Esophagus muscularis mucosa (tissue), 4 donors: ENCODE measurements at places on chromosomes 2 and 18. TPM values are rescaled to one million over a fixed set of nuclear protein-coding genes. Genes with fewer than 3 reads are reported as not detected.

- no peak for DNase-seq
Measured at GRCh38 chr2:214651451-214651850, 158.0 kb downstream of the BARD1 start.

DNA sequence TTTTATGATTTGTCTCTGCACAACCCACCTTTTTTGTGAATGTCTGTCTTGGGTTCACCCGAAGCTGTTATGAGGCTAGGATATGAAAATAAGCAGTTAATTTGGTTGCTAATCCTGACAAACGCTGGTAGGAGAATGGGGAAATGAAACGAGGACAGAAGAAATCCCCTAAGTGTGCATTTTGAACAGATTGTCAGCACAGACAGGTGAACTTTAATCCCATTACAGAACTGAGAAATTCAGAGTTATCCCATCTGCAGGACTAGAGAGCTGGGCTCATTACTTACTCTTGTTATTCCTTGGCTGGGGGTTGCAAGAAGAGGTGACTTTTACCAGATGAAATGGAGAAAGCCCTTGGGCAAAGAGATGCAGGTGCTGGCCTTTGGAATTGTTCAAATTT is 123.3 kb upstream of the NYAP2 start:
- no peak for DNase-seq

- no peak for DNase-seq
Measured at GRCh38 chr2:239114119-239114581, 266.3 kb downstream of the TWIST2 start.

GRCh38 chr2:62303788-62304187 is 107.9 kb downstream of the B3GNT2 start:
- no peak for DNase-seq

DNA sequence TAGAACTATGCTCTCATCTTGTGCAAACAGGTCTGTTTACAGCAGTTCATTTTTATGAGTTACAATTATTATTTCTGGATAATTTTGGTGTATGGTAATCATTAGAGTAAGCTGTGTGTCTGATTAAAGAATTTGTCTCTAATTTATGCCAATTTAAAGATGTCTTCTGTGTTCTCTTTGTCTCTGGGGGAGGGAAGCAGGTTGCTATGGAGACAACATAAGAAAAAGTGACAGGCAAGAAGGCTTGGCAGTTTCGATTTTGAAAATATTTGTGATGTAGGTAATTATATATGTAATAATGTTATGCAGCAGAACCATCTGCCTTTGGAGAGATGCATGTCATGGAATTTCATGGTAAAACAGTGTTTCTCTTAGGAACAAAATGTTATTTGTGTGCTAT is 78.2 kb downstream of the SH3RF3 start:
- DNase-seq: no peak

DNA sequence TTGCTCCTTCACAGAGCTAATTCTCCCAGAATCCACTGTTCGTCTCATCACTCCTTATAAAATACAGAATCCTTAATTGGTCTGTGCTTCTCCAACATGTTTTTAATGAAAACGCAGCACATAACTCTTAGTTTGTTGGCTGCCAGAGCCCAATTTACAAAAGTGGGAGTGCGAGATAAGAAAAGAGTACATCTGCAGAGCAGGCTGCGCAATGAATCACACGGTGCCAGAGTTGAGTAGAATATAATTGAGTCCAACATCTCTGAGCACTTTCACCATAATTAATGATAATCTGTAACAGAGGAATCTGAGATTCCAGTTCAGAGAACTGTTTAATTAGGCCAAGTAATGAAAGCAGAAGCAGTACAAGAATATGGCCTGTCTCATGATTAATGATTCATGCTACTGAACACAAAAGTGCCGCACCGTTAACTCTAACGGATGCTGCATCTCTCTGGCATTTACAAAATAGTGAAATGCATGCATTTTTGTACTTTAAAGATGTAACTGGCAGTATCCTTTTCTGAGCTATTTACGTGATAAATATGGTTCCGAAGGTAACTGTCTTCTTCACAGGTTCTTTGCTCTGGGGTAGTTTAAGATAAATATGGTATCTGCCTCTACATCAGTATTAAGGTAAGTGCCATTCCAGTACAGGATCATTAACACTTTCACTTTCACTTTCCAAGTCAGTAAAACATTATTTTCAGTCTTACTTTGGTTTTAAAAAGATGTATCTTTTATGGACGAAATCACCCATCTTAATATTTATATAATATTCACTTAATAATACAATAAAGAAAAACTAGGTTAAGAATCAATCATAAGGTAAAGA is 785.6 kb downstream of the NR4A2 start:
- DNase-seq: no peak

DNA sequence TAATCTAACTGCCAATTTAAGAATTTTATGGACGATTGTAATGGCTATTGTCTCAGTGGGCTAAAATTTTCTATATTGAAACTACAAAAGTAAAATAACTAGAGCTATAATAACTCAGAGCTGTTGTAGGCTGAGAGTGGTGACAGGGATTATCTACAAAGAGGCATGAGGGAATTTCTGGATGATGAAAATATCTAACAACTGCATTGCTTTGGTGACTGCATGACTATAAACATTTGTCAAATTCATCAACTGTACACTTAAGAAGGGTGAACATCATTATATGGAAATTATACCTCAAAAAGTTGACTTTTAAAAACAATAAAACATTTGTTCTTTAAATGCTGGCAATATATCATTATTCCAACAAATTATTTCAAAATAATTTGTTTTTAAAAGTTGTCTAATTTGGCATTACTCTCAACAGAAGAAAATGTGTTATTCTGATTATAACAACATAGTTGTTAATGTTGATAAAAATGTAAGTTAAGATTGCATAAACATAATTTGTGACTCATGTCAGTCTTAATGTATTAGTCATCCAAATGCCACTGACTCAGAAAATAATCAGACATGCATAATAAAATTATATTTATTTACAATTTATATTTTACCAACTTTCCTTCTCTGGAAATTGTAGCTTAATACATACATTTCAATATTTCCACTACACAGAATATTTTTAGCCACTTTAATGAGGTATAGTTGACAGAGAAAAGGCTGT is 865.1 kb upstream of the VRK2 start:
- no peak for DNase-seq

- no peak for DNase-seq
Measured at GRCh38 chr2:71880846-71881610, 266.6 kb downstream of the CYP26B1 start.

DNA sequence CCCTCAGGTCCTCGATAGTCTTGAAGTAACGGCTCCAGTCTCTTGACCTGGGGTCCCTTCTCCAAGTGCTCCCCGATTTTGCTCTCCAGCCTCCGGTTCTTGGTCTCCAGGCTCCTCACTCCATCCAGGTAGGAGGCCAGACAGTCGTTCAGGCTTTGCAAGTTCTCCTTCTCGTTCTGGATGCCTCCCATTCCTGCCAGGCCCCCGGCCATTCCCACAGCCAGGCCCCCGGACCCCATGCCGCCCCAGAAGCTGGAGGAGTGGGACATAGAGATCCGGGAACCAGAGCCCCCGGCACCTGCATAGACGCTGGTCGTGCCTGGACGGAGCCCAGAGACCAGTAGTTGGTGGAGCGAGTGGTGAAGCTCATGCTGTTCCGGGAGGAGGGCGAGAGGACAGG is 29.0 kb upstream of the RAB31 start:
- DNase-seq: no peak

DNA sequence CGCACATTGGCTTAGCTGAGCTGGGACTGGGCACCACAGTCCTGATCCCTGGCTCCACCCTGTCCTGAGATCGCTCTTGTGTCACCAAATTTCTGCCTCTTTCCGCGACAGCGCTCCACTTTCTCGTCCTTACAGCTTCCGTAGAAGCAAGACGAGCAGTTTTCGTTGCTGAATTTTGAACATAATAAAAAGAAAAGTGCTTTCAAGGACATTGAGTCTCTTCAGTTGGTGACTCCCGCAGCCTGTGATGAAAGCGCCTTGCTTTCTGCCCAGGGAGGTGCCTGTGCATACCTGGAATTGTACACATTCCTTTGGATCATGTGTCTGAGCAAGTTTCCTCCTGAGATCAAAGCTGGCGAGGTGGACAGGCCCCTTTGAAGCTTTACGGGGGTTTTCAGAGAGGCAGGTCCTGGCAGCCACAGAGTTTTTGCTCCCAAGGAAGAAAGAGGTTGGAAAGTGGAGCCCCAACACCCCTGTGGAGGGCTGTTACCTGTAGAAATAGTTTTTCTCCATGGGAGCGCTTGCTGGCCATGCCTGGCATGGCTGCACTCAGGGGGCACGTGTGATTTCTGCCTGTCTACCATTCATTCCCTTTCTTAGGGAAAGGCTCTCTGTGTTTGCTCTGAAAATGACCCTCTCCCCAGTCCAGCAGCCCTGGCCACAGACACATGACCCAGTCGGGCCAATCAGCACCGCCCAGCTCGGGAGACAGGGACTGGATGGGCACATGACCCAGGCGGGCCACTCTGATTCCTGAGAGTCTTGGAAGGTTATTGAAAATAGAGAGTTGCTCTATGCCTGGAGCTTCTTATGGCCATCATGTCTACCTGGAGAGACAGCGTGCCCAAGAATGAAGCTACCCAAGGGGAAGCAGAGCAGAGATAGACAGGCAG is 115.6 kb upstream of the OTOS start:
- peak; percentile 81 for DNase-seq

GRCh38 chr18:34794348-34794747 is 84.2 kb downstream of the DTNA start:
- no peak for DNase-seq

GRCh38 chr18:47909484-47909883 is 21.0 kb downstream of the SMAD2 start:
- no peak for DNase-seq

DNA sequence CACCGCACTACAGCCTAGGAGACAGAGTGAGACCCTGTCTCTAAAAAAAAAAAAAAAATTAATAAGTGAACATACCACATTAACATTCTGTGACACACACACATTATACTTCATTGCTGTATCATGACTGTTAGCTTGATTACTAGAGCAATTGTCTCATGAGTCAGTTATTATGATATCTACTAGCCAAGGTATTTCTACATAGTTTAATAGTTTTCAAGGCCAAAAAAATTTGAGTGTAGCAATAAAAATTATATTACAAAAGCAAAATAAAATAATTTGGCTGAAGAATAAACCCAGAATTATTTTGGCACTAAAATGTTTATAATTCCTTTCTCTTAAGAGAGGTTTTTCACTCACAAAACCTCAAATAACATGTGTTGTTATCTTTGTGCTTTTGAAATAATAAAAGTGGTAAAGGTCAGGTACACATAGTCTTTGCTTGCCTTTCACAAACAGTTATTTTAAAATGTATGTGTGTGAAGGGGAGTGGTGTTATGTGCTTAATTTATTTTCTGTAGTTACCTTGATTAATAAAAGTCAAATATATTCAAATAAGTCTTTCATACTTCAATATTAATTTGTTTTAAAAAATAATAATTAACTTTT is 136.9 kb upstream of the SPOPL start:
- no peak for DNase-seq

The LRP1B gene
- 0.66 TPM for total RNA-seq

The TYW5 gene
- total RNA-seq: 7.5 TPM

The TMEM169 gene
- total RNA-seq: under 0.01 TPM
